ENCODE measurements at places on chromosomes 7 and 10. TPM values are rescaled to one million over a fixed set of nuclear protein-coding genes. Genes with fewer than 3 reads are reported as not detected.

The NOS3 gene
- total RNA-seq = not detected

The ELAPOR2 gene
- total RNA-seq = 7.1 TPM

The GPR37 gene
- 0.62 TPM for total RNA-seq

The CEP55 gene
- total RNA-seq = 2.1 TPM

The DHX32 gene
- 62.3 TPM for total RNA-seq

The CXCL12 gene
- total RNA-seq = 8.1 TPM

The TRPV5 gene
- total RNA-seq = not detected

The ADAP1 gene
- 1.6 TPM for total RNA-seq

The CCDC172 gene
- total RNA-seq = not detected

The ZNF853 gene
- total RNA-seq = 1.9 TPM

The PANK1 gene
- total RNA-seq = 21.9 TPM

The SPDYE6 gene
- total RNA-seq = not detected

The ADARB2 gene
- total RNA-seq = 0.19 TPM

The ENTPD1 gene
- 0.21 TPM for total RNA-seq

The ACTL6B gene
- total RNA-seq = not detected

The SH2B2 gene
- total RNA-seq = 51.6 TPM

The GJD4 gene
- 13.9 TPM for total RNA-seq

The FKBP14 gene
- total RNA-seq = 26.8 TPM

The TRIM73 gene
- total RNA-seq = 0.94 TPM

The CLDN15 gene
- total RNA-seq = 3.8 TPM

The SPDYE2B gene
- total RNA-seq = not detected

The CLDN4 gene
- not detected for total RNA-seq

Data from myocyte (in vitro differentiated cells).